Stimulated activated CD4-positive, alpha-beta T cell treated with anti-CD3 and anti-CD28 coated beads, TNF-alpha, amount 100 ng/mL, for 24 hours (primary cell): ENCODE measurements at places on chromosomes 2 and 18.

- no peak for DNase-seq
These were observed 45.2 kb downstream of the USP34 start for GRCh38 chr2:61425605-61426155.

DNA sequence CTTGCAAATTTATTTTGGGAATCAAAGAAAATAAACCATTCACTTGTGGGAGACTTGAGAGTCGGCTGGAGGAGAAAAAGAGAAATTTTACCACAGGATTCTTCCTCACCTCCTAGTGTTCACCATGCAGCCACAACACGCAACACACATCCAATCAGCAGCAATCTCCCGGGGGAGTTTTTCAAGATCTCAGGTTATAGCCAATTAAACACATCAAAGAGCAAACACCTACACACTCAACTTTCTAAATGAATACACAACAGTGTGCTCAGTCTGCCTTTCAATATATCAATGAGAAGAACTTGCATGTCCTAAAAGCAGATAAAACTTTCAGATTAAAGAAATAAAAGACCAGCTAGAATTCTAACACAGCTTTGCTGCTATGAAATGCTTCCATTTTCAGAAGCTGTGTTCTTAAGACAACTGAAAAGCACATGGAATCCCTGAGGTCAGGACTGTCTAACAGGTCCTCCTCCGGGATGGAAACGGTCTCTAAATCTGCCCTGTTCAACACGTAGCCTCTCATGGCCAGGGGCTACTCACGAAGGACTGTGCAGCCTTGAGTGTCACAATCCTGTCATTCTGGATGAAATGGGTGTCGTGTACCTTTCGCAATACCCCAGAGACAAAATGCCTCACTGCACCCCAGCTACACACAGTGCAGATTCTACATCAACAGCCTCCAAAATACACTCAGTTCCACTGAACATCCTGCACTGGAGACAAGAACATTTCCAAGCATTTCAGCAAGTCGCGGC lies 84.2 kb downstream of the ZNF516 start:
- DNase-seq, result peak; percentile 17

GRCh38 chr2:18833941-18834340 lies 244.6 kb upstream of the NT5C1B start:
- no peak for DNase-seq

DNA sequence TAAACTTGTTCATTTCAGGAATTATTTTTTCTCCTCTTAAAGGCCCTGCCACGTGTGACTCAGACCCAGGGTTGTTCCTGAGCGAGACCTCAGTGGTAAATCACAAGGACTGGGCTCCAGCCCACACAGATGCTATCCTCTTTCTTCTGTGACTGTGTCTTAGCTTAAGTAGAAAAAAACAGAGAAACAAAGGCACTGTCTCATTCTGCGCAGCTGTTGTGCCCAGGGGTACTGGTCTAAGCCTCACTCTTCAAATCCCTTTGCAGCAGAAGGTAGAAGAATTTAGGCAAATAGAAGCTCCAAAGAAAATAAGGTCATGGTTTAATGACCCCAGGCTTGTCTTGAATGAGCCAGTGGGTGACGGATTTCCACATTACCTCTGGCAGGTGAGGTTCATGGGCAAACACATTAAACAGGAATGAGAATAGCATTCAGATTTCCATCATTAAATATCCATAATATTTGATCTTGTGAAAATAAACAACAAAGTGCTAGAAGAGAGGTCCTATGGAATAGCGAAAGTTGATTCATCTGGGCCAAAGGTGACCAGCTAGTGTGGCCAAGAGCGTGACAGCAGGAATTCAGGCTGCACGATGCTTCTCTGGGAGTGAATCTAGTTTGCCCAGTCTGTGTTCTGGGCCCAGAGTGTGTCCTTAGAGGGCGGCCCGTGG lies 63.3 kb downstream of the LIPG start:
- no peak for DNase-seq

DNA sequence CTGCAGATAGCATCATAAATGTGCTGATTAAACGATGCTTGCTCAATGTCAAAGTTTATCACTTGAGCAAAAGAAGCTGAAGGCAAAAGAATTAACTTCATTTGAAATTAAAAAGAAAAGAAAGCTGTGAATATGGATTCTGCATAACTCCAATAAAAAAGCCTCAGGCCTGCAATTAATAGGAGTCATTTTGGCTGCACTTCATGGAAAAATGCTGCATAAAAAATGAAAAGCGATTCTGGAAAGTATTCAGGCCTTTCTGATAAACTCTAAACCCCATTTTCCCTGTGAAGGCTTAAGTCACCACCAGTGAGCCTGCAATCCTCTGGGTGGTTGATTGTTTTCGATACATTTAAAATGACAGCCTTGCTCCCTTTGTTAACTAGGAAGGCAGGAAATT lies 1793.4 kb downstream of the SUCLG1 start:
- no peak for DNase-seq

DNA sequence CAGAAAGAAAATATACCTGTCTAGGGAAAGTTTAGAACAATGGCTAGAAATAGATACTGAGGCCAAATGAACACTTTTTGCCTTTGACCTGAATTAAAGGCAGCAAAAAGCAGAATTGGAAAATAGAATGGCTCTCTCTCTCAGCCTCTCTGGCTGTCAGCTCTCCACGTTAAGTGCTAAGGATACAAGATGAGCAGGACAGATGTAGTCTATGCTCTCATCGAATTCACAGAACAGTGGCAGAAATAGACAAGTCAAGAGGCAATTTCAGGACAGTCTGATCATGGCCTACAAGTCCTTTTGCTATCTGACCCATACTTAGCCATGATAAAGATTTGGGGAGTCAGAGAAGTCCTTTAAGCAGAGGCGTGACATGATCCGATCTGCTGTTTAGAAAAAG lies 120.2 kb upstream of the CREB1 start:
- no peak for DNase-seq

- DNase-seq, result no peak
These were observed 11.0 kb upstream of the ALPK2 start for GRCh38 chr18:58639751-58640427.

DNA sequence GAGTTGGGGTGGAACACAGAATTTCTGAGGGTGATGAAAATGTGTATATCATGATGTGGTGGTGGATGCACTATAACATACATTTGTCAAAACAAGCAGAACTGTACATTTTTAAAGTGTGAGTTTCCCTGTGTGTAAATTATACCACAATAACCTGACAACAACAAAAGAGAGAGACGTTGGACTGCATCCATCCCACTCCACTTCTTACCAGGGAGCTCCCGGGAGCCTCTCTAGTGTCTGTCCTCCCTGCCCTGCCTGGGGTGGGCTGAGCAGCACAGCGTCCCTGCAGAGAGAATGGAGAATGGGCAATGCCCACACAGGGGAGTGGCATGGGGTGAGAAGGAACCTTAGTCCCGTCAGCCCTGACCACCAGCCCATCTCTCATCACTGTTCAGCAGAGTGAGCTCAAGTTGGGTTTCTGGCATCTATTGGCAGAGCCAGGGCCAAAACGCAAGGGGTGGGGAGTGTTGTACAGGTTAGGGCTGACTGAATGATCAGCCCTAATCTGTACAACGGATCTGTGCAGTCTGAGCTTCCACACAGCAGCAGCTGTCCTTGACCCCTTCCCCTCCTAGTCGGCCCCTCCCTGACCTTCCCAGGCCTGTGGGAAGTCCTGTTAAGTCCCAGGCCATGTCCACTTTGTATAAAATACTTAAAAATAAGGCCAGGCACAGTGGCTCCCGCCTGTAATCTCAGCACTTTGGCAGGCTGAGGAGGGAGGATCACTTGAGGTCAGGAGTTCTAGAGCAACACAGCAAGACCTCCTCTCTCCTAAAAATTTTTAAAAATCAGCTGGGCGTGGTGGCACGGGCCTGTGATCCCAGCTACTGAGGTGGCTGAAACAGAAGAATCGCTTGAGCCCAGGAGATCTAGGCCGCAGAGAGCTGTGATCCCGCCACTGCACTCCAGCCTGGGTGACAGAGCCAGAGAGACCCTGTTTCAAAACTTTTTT lies 3.3 kb upstream of the PROC start:
- no peak for DNase-seq

GRCh38 chr2:218722419-218722818 lies 11.8 kb downstream of the TTLL4 start:
- DNase-seq, result no peak

GRCh38 chr2:235520787-235521186 lies 26.9 kb downstream of the AGAP1 start:
- DNase-seq, result no peak

GRCh38 chr2:47271054-47272000 lies 116.2 kb upstream of the STPG4 start:
- no peak for DNase-seq

GRCh38 chr2:12722447-12723316 lies 5.9 kb downstream of the TRIB2 start:
- DNase-seq, result no peak

DNA sequence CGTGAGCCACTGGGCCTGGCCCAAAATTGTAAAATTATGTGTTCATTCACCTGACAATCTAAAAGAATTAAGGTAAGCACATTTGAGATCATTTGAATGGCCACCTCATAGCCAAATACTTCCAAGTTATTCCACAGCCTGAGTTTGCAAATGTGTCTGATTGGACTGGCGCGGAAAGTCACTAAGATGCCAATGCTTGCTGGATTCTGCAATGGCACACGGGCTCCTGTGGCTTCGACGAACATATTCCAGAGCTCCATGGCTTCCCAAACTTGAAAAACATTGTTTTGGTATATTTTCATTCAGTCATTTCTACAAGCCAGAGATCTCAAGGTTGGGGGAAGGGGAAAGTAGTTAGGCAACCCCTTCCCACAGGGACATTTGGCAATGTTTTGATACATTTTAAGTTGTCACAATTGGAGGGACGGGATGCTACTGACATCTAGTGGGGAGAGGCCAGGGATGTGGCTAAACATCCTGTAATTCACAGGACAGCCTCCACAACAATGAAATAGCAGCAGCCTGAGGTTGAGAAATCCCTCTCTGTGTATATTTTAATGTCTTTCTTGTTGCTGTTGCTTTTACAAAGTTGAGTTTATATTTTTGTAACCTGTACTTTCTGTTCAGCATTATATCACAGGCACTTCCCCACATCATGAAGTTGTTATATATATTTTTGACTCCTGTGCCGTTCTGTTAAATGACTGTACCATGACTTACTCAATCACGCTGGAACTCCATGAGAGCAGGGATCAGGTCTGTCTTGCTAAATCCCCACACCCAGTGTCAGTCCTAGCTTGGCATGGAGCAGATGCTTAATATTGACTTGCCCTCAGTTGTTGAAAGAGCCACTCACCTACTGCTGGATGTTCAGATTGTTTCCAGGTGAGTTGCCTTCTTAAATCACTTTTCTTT lies 56.9 kb downstream of the COL4A4 start:
- peak; percentile 6 for DNase-seq

DNA sequence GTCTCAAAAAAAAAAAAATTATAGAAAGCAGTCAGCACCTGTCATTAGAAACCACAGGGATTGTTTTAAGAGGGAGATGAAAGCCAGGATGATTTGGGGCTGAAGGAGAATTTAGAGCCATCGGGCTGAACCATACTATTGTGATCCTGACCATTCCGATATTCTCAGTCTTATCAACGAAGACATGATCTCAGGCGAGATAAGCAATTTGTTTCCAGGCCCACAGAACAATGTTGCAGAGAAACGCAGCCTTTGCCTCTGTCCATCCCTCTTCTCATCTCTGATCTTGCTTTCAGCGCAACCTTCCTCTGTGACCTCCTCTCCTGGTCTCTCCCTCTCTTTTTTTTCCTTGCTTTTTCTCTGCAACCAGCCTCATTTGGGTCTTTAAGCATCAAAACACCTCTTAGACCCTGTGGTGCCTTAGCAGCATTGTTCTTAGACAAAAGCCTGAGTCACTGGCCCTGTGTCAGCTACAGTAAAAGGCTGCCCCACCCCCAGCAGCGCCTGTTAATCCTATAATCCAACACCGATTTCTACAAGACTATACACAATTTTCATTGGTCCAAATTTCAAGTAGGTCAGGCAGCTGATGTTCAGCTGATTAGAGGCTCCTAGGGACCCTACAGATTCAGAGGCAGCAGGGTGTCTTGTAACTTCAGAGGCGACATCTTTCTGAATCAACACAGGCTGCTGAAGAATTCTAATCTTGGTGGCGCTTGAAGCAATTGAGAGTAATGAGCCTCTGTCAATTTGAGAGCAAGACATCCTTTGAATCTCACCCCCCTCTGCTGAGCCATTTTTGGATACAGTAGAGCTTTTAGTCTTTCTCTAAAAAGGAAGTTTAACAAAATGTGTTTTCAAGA lies 206.0 kb downstream of the NCK2 start:
- DNase-seq, result no peak

- no peak for DNase-seq
These were observed 1.4 kb downstream of the MBD2 start for GRCh38 chr18:54222922-54223567.

DNA sequence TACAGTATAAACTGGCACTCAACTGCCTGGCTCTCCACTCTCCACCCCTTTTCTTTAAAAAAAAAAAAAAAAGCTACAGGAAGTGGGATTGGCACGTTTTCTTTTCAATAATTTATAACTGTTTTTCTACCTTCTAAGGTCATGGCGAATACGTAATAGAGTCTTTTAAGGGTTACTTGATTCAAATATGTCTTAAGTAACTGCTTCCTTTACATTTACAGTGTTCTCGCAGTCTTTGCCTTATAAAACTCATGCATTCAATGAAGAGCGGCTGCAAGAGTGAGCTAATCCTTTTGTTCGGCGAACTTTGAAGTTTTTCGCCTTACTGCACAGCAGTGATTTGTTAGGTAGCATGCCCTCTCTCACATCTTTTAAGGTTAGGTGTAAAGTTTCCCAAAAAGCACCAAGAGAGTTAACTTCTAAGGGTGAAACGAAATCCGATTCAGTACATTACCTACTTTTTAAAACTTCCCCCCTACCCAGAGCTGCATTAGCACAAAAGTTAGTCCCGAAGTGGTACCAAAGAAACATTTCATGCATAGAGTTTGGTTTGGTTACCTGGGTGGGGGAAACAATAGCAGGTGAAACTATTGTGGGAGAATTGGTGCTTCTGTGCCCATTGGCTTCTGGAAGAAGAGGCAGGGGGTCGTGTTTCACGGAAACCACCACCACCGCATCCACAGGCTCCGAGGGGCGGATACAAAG lies 2.0 kb downstream of the KCTD1 start:
- DNase-seq, result no peak

GRCh38 chr2:20103530-20103929 lies 52.1 kb upstream of the LAPTM4A start:
- DNase-seq, result no peak

- DNase-seq, result no peak
These were observed 19.8 kb downstream of the ABHD3 start for GRCh38 chr18:21684731-21685130.

GRCh38 chr2:108586116-108586515 lies 51.8 kb downstream of the LIMS1 start:
- no peak for DNase-seq

DNA sequence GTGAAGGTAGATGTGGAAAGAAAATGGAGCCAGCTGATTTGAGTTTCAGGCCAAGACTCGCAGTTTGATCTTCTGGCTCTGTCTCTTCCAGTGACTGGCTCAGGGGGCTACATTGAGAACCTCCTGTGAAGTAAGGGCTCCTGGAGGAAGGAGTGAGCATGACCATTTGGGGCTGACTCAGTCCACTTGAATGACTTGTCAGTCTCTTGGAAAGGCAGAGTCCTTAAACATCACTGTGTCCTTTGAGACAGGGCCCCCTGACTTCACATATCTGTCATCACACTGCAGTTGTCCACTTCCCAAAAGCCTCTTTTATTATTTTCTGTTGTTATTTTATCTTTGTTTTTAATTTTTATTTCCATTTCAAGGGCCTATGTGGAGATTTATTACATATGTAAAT lies 204.6 kb upstream of the APCDD1 start:
- no peak for DNase-seq

- DNase-seq, result no peak
These were observed 117.7 kb downstream of the B3GNT2 start for GRCh38 chr2:62313449-62314227.

- no peak for DNase-seq
These were observed 12.1 kb downstream of the RNF149 start for GRCh38 chr2:101296371-101296770.

GRCh38 chr2:126784621-126785020 lies 114.1 kb upstream of the TEX51 start:
- no peak for DNase-seq
